Fibroblast of skin of left biceps (primary cell): ENCODE measurements at places on chromosomes 13 and 19.

- DNase-seq, result no peak
Observed at GRCh38 chr19:48968179-48968661, 3.1 kb downstream of the FTL start.

- DNase-seq, result no peak
Observed at GRCh38 chr13:111036665-111037064, 78.4 kb upstream of the ARHGEF7 start.

DNA sequence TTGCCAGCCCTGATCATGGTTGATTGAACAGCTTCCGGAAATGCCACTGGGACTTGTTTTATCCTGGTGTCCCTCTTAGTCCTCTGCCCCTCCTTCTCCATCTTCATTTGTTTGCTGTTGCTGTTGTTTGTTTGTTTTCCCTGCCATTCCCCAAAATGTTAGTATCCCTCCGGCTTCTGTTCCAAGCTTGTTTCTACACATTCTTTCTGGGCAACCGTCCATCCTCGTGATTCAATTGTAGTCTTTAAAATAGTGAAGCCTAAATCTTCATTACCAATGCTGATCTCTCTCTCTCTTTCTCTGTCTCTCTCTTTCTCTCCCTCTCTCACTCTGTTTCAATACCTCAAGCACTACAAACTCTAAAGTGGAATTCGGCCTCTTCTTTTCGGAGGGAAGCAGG, 649.3 kb upstream of the ARGLU1 start:
- DNase-seq, result no peak

DNA sequence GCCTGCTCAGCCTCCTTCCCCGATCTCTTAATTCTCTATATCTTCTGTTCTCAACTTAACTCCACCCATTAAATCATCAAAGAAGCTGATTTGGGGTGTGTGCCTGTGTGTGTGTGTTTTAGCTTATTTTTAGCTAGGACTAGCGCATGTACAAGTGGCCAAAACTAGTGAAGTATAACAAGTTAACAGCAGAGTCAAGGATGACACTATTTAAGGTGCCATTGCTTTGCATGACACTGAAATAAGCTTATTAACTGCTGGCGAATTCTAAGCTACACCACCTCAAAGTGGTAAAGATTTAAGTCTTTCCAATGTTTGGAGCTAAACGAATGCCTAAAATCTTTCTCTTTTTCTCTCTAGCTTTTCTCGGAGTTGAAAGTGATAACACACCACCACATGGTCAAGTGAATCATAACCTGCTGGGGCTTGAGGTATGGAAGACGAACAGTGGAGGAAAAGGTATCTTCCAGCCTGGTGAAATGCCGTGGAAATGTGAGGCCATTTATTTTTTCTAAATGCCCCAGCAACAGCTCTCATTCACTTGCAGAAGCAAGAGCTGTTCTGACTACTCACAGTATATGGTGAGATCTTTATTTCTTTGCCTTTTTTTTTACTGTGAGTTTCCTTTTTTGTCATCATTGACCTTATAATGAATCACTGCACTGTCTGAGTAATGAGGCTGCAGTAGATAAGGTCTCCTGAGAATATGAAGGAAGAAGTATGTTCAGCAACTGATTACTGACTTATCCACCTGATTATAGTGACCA, 570.3 kb downstream of the PCDH9 start:
- DNase-seq, result no peak

GRCh38 chr13:23455401-23456185, 22.1 kb upstream of the SACS start:
- DNase-seq, result no peak

DNA sequence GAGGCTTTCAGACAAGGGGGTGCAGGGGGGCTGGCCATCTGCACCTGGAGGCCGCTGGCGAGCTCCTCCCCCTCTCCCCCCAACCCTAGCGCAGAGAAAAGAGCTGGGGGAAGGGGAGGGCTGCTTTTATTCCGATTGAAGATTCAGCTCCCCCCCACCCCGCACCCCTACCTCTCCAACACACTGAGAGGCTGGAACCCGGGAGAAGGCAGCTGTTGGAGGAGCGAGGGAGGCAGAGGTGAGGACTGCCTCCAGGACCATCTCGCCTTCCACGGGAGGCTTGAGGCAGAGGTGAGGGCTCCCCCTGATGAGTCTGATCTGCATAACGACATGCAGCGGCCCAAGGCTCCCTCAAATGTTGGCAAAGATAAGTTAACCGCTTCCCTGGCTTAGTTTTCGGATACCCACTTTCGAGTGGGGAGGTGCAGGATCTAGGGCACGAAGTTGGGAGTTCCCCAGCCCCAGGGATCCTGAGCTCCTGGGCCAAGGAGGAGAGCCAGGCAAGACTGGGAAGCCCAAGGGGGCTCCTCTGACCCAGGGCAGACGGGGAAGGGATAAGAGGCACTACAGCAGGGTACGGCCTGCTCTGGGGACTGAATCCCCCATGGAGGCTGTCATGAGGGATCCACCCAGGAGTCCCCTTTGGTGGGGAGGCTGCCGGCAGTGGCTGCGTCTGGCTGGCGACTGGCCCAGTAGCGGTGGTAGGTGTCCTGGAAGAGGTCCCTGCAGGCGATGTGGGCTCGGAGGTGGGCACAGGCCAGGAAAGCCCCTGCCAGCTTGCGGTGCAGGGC, 1.2 kb upstream of the NUMBL start:
- no peak for DNase-seq

DNA sequence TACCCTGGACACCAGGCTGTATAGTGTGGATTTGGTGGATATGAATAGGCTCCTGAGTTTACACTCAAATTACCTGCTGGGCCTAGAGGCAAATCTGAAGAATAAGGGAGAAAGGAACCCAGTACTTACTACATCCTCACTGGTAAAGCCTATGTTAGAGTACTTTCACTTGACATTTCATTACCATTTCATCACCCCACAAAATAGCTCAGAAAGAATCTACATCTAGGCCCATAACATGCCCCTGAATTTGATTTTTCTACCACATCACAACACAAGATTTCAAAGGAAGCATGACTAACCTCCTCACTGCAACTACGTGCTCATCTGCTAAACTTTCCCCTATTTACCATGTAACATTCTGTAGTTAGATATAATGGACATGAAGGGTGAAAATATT, 43.3 kb downstream of the VWA8 start:
- DNase-seq, result peak; percentile 67

DNA sequence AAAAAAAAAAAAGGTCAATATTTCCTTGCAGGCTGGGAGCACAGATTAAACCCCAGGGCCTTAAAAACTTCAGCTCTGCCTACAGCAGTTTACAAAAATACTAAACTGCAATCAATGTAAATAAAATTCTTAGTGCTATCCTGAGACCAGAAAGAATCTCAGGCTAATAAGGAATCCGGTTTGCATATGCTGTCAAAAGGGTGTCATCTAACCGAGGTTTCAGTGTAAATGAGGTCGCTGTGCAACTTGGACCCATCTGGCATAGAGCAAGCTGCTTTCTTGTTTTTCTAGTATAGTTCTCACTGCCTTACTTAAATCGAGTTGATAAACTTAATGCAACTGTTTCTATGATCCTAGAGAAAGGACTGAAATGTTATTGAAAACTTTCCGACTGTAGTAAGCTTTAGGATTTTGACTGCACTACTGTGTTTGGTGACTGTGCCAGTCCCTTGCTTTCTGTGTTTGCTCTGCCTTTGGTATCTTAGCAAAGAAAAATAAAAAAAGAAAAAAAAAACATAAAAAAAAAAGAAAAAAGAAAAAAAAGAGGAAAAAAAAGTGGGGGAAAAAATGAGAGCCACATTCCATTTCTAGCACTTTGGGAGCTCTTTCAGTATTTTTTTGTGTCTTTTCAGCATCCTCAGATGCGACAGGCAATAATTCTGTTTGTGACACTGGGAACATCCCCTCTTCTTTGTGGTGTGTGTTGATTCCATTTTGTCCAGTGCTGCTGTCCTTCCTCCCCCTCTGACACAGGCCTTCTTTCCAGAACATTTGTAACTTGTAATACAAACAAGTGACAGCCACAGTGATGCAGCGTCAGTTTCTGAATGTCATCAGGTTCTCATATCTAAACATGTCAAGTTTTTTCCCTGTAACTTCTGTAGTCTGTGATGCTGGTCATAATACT, 340.5 kb downstream of the ZNF536 start:
- DNase-seq, result no peak

DNA sequence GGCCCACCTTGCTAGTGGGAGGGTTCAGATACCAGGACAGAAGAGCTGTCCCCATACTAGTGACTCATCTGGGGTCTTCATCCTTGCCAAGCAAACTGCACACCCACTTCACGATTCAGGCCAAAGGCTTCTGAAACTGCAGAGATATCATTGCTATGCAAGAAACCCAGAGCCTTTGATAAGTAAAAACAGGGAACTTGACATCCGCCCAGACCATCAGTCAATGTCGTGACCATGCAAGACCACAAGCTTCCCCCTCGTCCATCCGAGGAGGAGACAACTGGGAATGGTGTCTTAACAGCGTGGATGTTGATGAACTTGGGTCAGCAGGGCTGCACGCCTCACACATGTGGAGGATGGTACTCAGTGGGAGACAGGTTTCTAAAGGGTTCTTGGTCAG, 58.0 kb downstream of the ABCC4 start:
- no peak for DNase-seq

GRCh38 chr19:5137571-5138124, 168.7 kb downstream of the KDM4B start:
- no peak for DNase-seq

- no peak for DNase-seq
Observed at GRCh38 chr13:91572944-91573598, 174.7 kb downstream of the GPC5 start.
